Hypothalamus (tissue), 51 donors: ENCODE measurements at places on chromosomes 7 and 10.

DNA sequence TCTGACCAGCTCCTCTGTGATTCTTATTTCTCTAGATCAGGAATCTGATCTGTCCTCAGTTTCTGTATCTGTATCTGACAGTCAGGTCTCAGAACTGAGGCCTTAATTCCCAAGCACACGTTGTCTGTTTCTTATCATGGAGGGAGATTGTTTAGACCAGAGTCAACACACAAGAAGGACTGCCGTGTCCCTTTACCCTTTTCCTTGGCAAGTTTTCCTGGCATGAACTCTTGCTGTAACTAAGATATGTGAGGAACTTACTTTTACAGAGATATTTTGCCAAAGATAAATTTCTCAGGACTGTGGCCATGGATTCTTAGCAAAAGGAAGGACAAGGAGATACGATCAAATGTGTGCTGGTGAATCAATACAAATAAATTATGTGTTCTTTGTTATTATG, 181.0 kb downstream of the SORCS3 start:
- DNase-seq = no peak

- DNase-seq = no peak
These were observed 187.9 kb downstream of the SNX10 start for GRCh38 chr7:26479581-26479980.

GRCh38 chr10:110859973-110860376, 11.8 kb upstream of the PDCD4 start:
- DNase-seq = no peak

DNA sequence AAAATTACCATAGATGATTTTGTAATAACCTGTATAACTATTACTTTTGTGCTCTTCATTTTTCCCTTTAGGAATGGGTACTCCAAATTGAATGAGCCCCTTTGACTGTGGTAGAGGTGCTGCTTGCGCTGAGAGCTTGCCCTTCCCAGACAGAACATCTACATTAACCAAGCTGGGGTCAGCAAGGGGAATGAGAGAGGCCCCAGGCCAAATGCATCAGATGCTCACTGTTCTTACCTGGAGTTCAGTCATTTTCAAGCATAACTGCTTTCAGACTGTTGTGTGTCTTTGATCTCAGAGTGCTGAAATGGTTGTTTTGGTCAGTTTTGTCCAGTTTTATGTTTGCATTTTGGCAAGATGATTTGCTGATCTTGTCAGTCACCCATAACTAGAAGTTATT, 7.6 kb upstream of the STN1 start:
- no peak for DNase-seq

- no peak for DNase-seq
These were observed 2.0 kb downstream of the DBNL start for GRCh38 chr7:44046321-44047061.

- no peak for DNase-seq
These were observed 497.6 kb upstream of the PHF14 start for GRCh38 chr7:10475940-10476641.

- DNase-seq = no peak
These were observed 90.8 kb downstream of the KIF20B start for GRCh38 chr10:89792187-89792586.

DNA sequence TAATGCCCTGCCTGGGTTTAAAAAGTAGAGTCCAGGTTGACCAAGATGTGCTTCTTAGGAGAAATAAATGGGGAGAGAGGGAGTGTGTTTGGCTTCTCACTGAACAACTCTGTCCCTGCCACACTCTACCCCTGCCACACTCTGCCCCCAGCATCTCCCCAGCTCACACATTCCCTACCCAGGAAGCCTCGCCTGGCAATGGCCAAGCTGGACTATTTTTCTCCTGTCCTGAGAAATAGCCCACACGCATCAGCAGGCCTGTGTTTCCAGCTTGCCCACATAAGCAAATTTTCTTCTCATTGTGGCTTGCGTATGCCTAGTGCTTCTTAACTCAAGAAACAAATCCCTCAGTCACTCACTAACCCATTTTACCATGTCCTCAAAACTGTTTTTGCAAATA, 1.8 kb downstream of the LRRC18 start:
- no peak for DNase-seq

- no peak for DNase-seq
These were observed 720 bp upstream of the RFC2 start for GRCh38 chr7:74254858-74255379.

DNA sequence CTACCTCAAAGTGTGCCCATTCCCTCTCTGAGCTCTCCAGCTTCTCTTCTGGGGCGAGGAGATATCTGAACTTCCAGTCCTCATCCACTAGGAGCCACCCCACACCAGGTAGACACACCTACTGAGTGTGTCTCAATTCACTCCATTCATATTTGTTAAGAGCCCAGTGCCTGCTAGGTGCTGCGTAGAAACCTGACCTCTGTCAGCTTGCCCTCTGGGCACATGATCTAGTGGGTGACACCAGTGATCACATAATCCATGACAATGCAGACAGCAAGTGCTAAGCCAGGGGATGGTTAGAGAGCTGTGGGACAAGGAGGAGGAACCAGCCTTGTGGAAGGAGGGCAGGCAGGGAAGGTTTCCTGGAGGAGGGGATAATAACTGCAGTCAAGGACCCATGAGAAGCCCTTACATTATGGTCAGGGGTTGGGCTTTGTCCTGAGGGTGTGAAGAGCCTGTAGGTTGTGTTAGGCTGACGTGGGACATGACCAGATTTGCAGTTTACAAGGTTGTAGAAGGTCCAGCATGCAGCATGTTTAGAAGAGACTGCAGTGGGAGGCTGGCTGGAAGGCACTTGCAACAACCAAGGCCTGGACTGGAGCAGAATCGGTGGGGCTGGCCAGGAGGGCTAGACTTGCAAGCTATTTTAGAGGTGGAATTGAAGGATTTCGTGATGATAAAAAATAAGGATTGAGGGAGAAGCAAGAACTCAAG, 81.8 kb downstream of the COL13A1 start:
- no peak for DNase-seq

GRCh38 chr7:128302139-128302538, 41.6 kb downstream of the RBM28 start:
- no peak for DNase-seq

- no peak for DNase-seq
These were observed 53.7 kb upstream of the SEMA3A start for GRCh38 chr7:84248267-84248666.

DNA sequence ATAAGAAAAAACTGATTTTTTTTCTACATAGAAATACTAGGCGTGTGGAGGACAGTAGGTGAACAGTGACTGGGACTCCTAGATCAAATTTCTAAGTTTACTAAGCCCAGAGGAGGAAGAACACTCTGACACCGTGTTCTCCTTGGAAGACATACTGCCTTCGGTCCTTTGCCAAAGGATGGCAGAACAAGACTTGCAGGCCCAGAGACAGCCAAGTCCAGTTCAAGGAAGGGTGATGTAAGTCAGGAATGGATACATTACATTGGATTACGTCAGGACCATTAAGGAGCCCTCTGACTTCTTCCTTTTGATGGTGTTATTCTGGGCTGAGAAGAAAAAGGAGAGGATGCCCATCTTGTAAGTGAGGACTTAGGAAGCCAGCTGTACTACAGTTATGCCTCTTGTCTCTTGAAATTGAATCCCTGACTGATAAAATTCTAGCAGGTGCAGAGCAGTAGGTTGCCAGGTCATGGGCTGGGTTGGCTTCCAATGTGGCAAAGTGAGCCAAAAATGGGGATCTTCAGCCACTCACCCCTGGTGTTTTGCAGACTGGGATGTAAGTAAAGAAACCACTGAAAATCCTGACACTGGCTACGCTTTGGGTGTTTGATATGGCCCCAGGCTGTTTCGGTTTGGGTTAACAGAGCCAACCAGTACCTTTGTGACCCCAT, 45.1 kb downstream of the RELN start:
- no peak for DNase-seq

DNA sequence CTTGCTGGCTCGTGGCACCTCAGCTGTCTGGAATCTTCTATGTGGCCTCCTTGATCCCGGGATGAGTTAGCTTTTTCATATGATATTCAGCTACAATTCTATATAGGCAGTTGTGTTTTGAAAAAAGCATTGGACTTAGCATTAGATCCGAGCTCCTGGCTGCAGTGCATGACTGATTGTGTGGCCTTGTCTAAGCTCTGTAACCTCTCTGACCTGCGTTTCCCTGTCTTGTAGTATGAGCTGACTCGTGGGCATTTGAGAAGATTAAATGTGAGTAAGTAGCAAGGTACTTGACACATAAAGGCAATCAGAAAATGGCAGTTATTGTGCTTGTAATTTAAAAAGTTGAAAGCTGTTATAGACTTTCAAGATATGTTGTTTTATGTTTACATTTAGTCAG, 85.9 kb downstream of the CCNY start:
- no peak for DNase-seq

DNA sequence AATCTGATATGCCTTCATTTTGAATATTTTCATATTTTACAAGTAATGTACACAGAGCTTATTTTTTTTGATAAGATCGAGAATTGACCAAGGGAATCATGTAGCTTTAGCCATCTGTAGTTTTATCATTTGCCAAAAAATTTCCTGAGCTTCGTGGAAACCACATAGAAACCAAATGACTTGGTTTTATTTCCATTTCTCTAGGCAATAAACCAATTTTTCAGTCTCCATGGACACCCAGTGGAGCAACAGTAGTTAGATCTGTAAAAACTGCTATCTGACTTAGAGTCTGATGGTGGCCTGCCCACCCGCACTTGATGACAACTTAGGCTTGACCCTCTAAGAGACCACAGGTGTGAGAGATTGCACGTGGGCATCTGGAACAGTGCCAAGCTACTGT, 127.8 kb upstream of the CDK6 start:
- no peak for DNase-seq

GRCh38 chr10:36526033-36526432, 599.4 kb upstream of the ANKRD30A start:
- DNase-seq = no peak

DNA sequence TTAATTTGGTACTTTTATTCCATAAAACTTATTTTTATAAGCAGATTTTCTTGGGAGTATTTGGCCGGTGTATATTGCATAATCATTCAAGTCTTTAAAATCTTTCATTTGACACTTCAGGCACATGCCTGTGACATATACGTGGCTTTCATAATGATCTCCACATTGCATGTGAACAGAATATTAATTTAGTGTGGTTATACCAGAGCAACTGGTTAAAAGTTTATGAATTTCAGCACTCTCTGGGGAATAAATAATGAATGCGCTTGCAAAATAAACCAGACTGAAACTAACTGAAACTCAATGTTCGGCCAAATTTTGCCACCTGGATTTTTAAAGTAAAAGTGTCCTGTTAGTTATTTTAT, 242.3 kb downstream of the GLI3 start:
- DNase-seq = no peak

DNA sequence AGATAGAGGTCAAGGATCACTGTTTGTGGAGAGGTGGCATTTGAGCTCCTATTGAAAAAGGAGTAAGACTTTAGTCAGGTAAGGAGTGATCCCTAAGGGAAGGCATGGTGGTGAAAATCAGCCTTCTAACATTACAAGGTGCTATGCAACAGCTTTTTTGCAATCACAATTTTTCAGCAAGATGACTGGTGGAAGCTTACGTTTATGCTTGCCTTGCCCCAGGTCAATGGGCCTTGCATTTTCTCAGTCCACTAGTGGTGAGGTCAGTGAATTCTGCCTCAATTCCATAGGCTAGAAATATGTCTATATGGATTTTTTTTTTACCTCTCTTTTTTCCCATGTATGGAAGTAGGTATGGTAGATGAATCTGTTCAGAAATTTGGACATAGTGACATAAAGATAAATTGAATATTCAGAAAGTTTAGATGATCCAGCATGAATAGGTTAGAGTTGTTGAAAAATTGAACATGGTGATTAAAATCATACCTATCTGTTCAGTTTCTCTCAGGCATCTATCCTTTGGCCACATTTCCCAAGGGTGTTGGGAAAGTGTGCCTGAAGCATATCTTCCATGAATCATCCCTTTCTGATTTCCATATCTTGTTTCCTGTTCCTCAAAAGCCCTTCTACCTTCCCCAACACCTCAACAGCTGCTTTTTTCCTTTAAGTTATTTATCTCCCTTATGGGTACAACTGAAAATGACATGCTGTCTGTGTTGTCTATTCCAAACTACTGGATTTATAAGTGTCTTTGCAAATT, 71.9 kb upstream of the PTPRZ1 start:
- no peak for DNase-seq

DNA sequence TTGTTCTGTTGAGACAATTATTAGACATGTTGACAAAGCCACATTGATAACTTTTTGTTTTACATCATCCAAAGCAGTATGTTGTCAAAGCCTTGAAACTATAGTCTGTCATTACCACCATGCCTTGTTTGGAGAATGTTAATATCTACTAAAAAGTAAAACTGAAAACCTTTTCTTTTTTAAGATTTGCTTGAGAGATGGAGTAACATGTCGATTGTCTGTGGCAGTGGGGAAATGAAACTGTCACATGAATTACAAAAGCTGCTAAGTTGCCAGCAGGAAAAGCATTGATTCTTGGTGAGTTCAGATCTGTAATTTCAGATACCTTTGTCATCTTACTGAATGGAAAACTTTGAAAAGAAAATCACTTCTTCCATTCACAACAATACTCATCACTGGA, 69.1 kb downstream of the TFPI2 start:
- no peak for DNase-seq

- DNase-seq = no peak
These were observed 37.4 kb downstream of the PTPRE start for GRCh38 chr10:127944256-127944655.

- no peak for DNase-seq
These were observed 17.0 kb downstream of the PNLIPRP3 start for GRCh38 chr10:116444527-116445142.

DNA sequence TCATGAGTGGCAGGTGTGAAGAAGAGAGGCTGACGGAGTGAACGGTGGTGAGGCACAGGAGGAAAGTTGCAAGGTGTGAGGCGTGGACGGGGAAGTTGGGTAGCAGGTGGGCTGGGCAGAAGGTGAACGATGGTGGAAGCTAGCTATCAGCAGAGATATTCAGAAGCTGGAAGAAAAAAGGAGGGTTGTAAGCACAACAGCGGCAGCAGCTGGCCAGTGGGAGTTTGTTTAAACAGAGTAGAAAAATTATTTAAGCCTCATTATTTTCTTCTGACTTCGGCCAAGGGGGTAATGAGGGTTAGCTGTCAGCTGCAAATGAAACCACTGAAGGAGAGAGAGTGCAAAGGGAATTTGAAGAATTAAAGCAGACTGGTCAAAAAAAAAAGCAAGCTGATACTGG, 62.1 kb upstream of the PRKAR2B start:
- no peak for DNase-seq

DNA sequence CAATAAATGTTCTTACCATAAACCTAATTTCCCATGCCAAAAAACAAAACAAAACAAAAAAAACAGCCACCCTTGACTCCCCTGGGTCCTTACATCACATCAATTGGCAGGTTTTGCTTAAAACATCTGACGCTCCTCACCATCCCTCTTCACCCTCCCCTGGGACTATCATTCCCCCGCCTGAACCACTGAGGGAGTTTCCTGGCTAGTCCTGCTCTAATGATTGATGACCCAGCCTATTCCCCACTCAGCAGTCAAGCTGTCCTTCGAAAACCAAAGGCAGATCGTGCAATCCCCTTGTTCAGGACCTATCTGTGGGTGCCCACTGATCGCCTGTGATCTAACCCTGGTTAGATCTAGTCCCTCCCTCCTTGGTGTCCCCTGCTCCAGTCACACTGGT, 11.2 kb upstream of the FRMPD2 start:
- DNase-seq = no peak
